Nucleus accumbens (tissue), 56 donors: ENCODE measurements at places on chromosomes 12 and 14.

GRCh38 chr12:2393016-2393415 lies 340.2 kb downstream of the CACNA1C start:
- no peak for DNase-seq

DNA sequence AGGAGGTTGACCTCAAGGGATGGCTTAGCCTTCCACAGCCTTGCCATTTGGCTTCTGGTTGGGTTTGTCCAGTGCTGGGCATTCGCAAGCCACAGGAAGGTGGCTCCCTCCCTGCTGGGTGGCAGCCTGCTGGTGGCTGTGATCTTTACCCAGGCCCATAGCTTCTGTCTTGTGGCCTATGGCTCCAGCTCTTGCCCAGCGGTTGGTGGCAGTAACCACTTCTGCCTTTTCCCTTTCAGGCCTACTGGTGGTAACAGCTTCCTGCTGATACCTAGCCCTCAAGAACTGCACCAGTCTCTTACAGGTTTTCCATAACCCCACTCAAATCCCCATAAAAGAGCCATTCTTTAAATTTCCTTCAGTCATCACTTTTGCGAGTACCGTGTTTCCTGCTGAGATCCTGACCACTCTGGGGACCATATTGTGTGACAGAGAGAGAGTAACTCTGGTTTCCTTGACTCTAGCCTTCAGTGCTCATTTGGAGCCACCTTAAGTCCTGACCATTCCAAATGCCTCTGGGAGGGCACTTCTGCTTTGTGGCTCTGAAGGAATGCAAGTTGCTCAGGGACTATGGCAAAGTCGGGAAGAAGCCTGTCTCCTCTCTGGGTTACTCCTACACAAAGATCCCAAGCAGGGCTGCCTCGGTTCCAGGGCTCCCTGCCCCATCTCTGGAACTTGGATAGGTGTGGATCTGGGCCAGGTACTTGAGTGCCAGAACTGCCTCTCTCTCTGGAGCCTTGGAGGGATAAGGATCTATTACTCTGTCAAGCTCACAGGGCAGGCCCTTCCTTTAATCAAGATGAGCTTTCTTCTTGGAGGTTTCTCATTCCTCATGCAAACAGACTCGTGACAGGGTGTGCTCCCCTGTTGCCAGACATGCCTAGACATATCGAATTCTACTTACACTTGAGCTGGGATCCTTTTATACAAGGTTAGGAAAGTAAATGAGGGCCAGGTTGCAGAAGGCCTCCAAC lies 2.9 kb upstream of the NYNRIN start:
- no peak for DNase-seq

GRCh38 chr14:87877877-87878276 lies 115.1 kb downstream of the GALC start:
- no peak for DNase-seq

DNA sequence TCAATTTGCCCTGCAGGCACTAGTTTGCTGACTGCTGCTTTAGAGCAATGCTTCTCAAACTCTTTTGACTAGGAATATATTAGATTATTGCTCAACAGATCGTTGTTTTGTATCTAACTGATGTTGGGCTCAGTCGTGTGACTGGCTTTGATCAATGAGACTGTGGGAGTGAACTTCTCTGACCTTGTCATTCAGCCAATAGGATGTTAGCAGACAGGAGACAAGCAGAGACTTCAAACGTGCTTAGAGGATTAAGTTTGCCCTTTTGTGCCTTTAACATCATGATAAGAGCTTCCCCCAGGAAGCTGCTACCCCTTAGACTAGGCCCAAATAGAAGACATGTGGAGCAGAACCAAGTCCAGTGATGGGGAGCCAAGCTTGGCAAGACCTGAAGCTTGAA lies 76.7 kb upstream of the ELK3 start:
- DNase-seq = no peak

- DNase-seq = no peak
Observed at GRCh38 chr12:114311974-114312373, 94.0 kb downstream of the TBX5 start.

DNA sequence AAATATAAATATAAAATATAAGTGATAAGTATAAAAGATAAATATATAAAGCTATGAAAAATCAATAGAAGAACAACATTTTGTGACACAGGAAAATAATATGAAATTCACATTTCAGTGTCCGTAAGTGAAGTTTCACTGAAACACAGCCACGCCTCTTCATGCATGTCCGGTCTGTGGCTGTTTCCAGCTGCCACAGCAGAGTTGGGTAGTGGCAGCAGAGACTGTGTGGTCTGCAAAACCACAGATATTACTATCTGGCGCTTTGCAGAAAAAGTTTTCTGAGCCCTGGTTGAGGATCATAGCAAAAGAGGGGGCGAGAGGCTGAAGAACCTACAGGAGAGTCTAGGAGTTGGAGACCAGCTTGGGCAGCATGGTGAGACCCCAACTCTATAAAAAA lies 780 bp downstream of the SERPINA4 start:
- no peak for DNase-seq

DNA sequence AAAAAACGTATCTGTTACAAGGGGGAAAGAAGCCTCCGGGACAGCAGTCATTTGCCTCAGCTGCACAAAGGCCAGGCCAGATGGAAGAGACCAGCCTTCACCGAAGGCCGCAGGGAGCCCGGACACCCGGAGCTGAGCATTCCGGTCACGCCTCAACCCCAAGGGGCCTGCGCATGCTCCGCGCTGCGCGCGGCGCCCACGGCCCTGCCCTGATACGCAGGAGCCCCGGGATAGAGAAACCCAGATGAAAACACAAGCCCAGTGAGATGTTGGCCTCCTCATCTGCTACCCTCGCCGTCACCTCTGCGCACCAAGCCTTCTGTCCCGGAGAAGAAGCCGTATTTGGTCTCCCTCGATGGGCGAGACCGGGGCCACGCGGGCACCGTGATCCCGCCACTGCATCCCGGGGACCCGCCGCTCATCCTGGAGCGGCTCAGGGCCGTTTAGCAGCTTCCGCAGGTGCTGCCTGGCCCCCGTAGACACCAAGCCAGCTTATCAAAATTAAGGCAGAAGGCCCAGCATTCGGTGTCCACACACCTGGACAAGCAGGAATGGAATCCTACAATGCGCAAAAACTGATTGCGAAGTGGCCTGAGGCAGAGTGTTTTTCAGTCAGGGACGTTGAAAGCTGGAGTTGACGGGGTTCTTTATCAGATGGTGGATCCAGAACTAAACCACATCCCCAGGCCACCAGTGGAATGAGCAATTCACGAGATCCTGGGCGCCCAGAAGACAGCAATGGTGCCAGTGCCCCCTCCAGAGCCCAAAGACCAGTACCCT lies 2.6 kb downstream of the OR8S1 start:
- DNase-seq = no peak

- DNase-seq = no peak
Observed at GRCh38 chr12:71876137-71876799, 36.7 kb downstream of the TBC1D15 start.

DNA sequence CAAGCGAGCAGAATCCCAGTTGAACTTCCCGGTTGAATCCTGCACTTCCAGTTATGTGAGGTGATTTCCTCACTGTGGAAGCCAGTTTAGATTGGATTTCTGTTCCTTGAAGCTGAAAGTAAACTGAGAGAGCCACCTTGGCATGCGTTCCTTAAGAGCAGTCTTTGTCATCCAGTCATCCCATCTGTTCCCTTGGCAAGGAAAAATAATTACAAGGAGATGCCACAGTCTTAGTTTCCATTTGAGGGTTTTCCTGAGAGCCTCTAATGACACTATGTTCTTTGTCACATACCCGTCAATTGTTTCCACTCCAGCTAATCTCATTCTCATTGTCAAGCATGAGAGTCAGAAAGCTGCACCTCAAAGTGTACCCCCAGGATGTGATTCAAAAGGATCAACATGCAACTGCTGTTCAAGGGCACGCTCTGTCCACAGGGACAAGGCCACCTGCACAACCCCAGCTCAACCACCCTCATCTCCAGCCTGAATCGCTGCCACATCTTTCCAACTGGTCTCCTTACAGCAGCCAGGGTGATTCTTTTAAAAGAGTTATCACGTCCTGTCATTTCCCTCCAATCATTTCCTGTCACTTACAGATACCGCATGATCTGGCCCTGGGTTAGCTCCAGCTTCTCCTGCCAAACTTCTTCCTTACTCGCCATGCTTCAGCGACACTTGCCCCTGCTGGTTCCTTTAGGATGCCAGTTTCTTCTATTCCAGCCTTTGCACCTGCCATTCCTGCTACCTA lies 18.0 kb upstream of the TCP11L2 start:
- DNase-seq = no peak

- peak; percentile 23 for DNase-seq
Observed at GRCh38 chr14:71539650-71540285, 392.5 kb upstream of the RGS6 start.

DNA sequence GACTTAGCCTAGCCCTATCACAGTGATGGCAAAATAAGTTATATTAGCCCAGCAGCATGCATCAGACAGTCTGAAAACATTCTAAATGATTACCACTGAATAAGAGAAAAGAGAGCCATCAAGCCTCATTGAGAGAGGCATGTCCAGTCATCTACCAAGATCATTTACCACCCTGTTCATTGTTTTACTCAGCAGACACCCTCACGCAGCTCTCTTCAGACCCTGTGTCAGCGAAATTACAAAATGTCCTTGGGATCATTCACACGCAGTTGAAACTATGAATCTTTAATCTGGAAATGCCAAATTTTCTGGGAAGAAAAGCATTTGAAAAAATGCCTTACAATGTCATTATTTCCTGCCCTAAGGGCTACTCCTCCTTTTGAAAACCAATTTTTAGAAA lies 89.5 kb downstream of the PTPRO start:
- DNase-seq = no peak
